GM12891 (cell line): ENCODE measurements at places on chromosomes 12 and 14.
A peak's percentile ranks its signal among the peaks of the same experiment; 100 is the strongest.

- DNase-seq, result no peak
These were observed 71.8 kb upstream of the BCAT1 start for GRCh38 chr12:25020621-25021243.

GRCh38 chr14:34081101-34081575, 130.3 kb upstream of the EGLN3 start:
- no peak for DNase-seq

GRCh38 chr14:65637780-65638179, 225.2 kb downstream of the FUT8 start:
- peak; percentile 32 for DNase-seq

DNA sequence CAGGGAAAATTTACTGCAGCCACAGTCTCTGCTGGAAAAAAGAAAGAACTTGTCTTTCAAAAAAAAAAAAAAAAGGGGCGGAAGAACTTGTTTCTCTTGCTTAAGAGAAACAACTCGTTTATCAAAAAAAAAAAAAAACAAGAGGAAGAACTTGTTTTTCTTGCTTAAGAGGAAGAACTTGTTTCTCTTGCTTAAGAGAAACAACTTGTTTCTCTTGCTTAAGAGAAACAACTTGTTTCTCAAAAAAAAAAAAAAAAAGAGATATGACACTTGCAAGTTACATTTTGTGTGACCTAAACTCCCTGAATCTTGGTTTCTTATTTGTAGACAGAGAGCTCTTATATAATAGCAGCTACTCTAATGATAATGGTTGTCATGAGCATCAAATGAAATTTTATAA, 44.7 kb upstream of the USP15 start:
- DNase-seq, result no peak

GRCh38 chr12:75592086-75592485, 80.7 kb upstream of the KRR1 start:
- DNase-seq, result no peak

- DNase-seq, result no peak
These were observed 25.1 kb upstream of the ZNF268 start for GRCh38 chr12:133156125-133156690.

GRCh38 chr12:108729612-108730364, 1.5 kb downstream of the CORO1C start:
- DNase-seq, result no peak

GRCh38 chr14:66979101-66979974, 209.9 kb upstream of the GARIN2 start:
- no peak for DNase-seq

- no peak for DNase-seq
These were observed 266.3 kb upstream of the DIO2 start for GRCh38 chr14:80477388-80478160.

GRCh38 chr12:82600379-82600778, 86.3 kb upstream of the TMTC2 start:
- no peak for DNase-seq
